ENCODE measurements at places on chromosomes 1 and 21.

DNA sequence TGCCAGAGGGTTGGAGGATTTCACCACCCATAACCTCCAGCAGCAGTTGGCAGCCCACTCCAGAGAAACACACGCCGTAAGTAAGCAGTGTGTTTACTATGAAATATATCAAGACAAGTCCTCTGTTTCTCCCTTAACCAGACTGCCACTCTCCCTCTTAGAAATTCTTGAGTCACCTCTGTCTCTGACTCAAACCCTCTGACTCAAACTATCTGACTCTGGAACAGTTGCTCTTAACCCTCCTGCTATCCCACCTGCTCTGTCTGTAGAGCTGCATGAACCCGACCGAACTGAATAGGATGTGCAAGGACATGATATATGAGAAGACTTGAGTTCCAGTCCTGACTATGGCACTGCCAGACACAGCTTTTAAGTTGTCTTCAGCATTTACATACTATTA lies 14.1 kb downstream of the INPP5B start:
- no peak for DNase-seq

DNA sequence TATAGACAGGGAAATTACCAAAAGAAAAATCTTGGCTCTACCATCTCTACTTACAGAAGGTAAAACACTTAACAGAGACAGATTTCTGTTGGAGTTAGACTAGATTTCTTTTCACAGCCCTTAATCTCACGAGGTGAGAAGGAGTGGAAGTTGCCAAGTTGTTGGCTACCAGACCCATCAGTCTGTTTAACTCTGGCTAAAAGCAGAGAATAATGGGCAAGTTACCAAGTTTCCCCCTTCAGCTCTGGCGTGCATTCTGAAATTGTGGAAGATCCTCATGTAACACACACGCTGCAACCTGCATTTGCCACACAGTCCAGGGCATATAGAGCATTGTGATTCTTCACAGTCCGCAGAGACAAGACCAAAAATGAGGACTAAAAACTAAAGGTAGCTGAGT lies 49.3 kb downstream of the STX6 start:
- DNase-seq = no peak

GRCh38 chr21:35705888-35706287 lies 354.4 kb downstream of the SETD4 start:
- DNase-seq = no peak

DNA sequence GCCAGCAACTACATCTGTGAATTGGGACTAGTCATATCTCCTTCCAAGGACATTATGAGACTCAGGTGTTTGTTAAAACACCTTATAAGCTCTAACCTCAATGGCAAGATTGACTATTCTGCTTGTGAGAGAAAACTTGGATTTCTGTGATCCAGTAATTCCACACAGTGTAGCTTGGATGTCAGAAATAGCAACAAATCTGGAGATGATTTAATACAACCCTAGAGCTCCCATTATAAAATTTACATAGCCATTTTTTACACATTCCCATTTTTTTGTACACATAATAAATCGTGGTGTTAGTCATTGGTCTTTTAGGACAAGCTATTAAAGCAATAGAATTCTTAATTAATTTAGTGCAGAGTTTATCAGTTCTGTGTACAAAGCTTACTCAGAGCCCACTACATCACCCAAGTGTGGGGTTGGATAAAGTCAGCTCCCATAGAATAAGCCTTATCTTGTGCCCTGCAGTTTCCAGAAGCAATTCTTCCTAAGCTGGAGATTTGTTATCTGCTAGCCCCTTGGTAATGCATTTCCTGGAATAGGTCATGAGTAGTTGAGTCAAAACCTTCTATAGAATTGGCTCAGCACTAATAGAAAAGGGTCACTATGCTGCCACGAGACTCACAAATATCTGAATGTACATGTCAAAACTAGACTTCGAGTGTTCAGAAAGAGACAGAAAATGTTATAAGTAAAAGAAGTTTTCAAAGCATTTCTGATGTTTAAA lies 434.0 kb upstream of the RUNX1 start:
- DNase-seq = no peak

DNA sequence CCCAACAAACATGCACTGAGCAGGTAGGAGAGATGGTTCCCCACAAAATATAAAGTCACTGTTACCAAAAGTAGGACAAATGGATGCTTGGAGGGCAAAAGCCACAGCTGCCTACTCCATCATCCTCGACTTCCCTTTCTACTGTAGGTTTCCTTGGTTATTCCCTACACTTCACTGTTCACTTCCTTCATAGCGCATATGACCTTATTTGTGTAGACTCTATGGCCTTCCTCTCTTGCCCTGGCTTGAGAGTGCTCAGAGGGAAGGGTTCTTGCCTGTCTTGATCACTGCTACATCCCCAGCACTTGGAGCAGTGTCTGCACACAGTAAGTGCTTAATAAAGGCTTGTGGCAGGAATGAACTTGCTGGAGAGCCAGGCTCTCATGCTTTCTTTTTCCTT lies 14.6 kb upstream of the TRNP1 start:
- no peak for DNase-seq

GRCh38 chr1:107824946-107825345 lies 140.0 kb downstream of the VAV3 start:
- no peak for DNase-seq

DNA sequence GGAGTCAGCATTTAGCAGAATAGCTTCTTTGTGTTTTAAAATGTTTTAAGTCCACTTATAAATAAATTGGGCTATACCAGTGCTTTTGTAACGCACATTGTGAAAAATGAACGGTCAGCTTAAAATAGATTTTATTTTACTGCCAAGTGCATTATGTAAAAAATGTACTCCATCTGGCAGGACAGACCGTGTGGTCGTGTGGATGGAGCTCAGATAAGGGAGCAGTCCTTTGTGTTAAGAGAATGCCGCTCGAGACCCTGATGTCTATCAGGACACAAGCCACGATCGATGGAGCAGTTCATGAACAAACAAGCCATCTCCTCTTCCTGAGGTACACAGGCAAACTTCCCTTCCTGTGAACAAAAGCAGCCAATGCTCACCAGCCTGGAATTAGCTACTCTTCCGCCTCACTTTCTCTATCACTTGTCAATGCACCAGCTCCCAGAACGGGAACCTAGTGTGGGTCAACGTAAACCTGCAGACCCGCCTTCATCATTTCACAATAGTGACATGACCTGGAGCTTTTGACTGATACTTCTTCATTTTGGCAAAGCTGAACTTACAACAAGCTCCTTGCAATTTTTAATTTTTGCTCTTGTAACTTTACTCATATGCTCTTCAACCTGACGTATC lies 243.5 kb downstream of the TGFB2 start:
- no peak for DNase-seq

GRCh38 chr1:32741413-32742198 lies 39.0 kb upstream of the SYNC start:
- DNase-seq = no peak

Data from SK-N-DZ (cell line).